ENCODE measurements at places on chromosomes 16 and 17.

GRCh38 chr16:78045865-78046581, 23.7 kb downstream of the CLEC3A start:
- no peak for DNase-seq

DNA sequence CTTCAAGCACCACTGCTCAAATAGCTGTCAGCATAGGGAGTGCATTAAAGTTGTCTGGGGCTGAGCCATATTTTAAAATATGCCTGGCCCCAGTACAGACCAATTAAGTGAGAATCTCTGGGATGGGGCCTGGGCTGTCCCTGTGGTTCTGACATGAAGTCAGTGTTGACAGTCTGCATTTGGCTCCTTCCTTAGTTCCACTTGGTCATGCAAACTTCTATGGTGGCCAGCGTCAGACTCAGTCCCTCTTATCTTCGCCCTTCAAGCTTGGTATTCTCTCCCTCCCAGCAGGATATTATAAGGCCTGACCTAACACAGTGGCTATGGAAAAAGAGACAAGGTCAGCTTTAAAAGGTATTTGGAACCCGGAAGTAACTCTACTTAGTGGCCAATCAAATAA, 177.2 kb downstream of the PMP22 start:
- no peak for DNase-seq

GRCh38 chr16:51248217-51248616, 97.1 kb upstream of the SALL1 start:
- no peak for DNase-seq

GRCh38 chr16:17354141-17354601, 116.6 kb downstream of the XYLT1 start:
- no peak for DNase-seq

GRCh38 chr16:15609286-15609649, 33.7 kb downstream of the MARF1 start:
- DNase-seq = no peak

Measured in naive thymus-derived CD8-positive, alpha-beta T cell (primary cell).